ENCODE measurements at places on chromosomes 3 and 15. TPM values are rescaled to one million over a fixed set of nuclear protein-coding genes. Genes with fewer than 3 reads are reported as not detected.

DNA sequence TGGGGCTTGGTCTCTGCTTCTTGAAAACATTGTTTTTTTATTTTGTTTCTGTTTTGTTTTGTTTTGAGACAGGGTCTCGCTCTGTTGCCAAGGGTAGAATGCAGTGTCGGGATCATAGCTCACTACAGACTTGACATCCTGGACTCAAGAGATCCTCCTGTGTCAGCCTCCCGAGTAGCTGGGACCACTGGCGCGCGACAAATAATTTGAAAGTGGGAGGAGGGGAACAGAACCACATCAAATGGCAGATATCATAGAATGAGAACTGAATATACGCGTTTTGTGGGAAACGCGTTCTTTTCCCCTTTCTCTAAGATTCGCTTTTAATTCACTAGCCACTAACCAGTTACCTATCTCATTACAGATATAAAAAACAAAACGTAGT is 641 bp upstream of the VPS13C start:
- DNase-seq: no peak

GRCh38 chr15:68791431-68792283 is 29.0 kb downstream of the ANP32A start:
- no peak for DNase-seq

DNA sequence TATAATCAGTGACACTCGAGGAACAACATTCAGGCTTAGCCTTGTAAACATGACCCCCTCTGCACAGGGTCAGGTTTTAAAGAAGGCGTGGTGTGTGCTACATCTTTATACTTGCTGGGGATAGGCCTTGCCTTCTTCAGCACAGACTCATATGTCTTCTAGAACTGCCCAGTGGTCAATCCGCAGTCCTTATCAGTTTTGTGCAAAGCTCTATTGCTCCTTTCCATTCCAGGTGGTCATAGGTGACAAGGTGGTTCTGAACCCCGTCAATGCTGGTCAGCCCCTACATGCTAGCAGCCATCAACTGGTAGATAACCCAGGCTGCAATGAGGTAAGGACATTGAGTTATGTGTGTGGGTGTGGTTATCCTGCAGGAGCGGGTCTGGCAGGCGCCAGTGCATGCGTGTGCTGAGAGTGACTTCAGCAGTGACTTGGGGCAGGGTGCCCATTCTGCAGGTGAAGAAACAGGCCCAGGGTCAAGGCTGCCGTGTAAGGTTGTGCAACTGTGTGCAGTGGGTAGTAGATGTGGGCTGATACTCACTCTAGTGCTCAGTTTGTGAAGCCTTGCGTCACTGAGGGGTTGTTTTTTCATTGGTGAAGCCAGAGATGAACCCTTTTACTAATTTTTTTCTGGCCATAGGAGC is 150.9 kb downstream of the ITPR1 start:
- DNase-seq: no peak

- no peak for DNase-seq
These were observed 21.5 kb downstream of the CFAP161 start for GRCh38 chr15:81155375-81156218.

GRCh38 chr15:90571063-90571541 is 41.4 kb downstream of the CRTC3 start:
- peak; percentile 56 for DNase-seq

The UNC45A gene
- total RNA-seq: 26.4 TPM

- no peak for DNase-seq
These were observed 185.4 kb downstream of the NTRK3 start for GRCh38 chr15:88071141-88071540.

DNA sequence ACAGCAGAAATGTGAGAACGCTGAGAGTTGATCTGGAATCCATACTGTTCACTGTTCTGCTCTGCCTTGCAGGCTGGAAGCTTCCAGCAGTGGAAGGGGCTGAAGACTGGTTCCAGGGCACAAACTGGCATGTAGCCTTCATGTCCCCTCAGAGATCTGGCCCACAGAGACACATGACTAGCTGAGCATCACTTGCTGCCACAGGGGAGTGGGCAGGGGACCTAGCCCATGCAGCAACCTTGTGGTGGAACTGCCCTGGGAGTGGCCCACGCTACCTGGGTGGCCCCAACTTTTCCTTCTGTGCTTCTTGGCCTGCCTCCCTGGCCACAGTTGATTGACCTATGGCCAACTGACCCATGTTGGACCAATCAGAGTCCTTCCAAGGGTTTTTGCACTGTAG is 98.1 kb downstream of the TPRA1 start:
- no peak for DNase-seq

The DUOX1 gene
- total RNA-seq: 0.17 TPM

DNA sequence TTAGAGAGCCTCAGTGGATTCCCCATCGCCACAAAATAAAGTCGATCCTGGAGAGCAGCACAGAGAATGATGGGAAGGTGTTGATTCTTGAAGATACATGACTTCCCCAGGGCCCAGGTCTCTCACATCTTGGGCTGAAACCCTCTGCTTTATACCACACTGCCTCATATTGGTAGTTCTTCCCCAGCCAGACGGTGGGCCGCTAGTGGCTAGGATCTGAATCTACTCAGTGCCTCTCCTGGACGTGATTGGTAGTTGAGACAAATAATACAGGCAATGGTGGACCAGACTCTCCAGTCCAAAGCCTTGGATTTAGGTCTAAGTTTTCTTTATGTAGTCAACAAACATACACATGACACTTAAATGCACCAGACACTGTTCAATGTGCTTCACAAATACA is 49.7 kb downstream of the RAB11A start:
- no peak for DNase-seq

GRCh38 chr15:48617619-48618018 is 27.9 kb downstream of the FBN1 start:
- peak; percentile 25 for DNase-seq

The GOLGA6B gene
- total RNA-seq: not detected

The COLQ gene
- 1.1 TPM for total RNA-seq

DNA sequence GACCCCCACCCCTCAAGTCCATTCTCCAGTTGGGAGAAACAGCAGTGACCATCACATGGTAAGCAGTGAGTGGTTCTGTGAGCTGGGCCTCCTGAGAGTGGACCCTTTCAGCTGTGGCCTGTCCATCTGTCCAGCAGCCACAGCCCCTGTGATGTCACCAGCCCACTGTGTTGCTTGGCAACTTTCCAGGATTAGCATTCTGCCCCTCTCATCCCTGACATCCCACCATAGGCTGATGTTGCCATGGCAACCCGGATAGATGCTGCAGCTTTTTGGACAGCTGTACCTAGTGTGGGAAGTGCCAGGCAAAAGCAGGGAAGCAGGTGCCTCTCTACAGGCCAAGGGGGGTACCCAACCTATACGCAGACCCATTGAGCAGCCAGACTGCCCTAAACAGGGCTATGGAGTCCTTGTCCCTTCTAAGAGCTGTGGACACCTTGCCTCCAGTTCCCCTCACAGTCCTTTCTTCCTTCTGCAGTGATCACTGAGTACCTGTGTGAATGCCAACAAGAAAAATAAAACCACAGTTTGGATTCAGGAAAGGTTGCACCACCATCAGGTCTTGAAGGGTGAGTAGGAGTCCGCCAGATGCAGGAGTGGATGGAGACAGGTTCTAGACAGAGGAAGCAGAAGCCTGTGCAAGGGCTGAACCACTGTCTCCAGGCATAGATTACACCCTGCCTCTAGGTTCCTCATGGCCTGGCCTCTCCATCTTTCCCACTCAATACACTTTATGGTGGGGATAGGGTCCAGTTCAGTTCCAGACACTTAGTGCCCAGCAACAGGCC is at the start of gene DNAH1:
DNAH1 (plus strand) TSS at position 343 of the 788 bp plus-strand sequence. CDS start 6,124 bp downstream, outside the sequence.
- no peak for DNase-seq

DNA sequence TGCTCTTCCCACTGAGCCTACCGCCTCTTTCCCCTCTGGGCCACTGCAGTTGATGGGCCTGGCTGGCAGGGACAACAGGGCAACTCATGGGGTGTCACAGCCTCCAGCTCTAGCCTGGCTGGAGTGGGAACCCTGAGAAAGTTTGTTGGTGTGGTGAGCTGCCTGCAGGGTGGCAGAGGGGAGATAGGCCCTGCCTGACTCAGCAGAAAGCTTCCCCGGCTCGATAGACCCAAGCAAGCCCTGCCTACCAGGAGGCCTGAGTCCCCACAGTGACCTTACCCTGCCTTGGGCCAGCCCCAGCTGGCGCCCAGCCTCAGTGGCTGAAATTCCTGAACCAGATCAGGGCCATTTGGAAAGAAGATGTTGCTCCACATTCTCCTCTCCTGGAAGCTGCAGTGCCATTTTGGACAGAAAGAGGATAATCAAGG is 29.4 kb downstream of the ABTB1 start:
- DNase-seq: no peak

GRCh38 chr3:11096266-11097139 is 57.8 kb upstream of the HRH1 start:
- peak; percentile 63 for DNase-seq

The TGM5 gene
- total RNA-seq: not detected

All from heart right ventricle (tissue), 16 donors.